ENCODE measurements at places on chromosomes 7 and 10. TPM values are rescaled to one million over a fixed set of nuclear protein-coding genes. Genes with fewer than 3 reads are reported as not detected.

The OR2A42 gene
- under 0.01 TPM for total RNA-seq

The FKBP6 gene
- not detected for total RNA-seq

The DDIT4 gene
- total RNA-seq, result 133 TPM

The GIMAP6 gene
- 0.16 TPM for total RNA-seq

The SUN1 gene
- total RNA-seq, result 225 TPM

The VENTX gene
- total RNA-seq, result not detected

The PIK3CG gene
- total RNA-seq, result not detected

The SLC18A3 gene
- not detected for total RNA-seq

The TRDMT1 gene
- total RNA-seq, result 26.0 TPM

The PLPP4 gene
- 2.1 TPM for total RNA-seq

The VSIR gene
- 52.4 TPM for total RNA-seq

The FLNC gene
- total RNA-seq, result 107 TPM

The CELF2 gene
- 24.7 TPM for total RNA-seq

The CUZD1 gene
- 0.32 TPM for total RNA-seq

The VPS26A gene
- total RNA-seq, result 24.8 TPM

The LIPM gene
- not detected for total RNA-seq

The VPS50 gene
- total RNA-seq, result 36.0 TPM

The CYP26A1 gene
- not detected for total RNA-seq

The PIK3AP1 gene
- not detected for total RNA-seq

The TWIST1 gene
- 322 TPM for total RNA-seq

The ZSCAN25 gene
- 22.6 TPM for total RNA-seq

The STEAP2 gene
- 50.0 TPM for total RNA-seq

The PTPN20 gene
- 3.8 TPM for total RNA-seq

The EBLN1 gene
- total RNA-seq, result not detected

The PPP1R3C gene
- total RNA-seq, result 139 TPM

The HKDC1 gene
- total RNA-seq, result 0.16 TPM

The USP54 gene
- 8.6 TPM for total RNA-seq

The LRWD1 gene
- total RNA-seq, result 15.3 TPM

The PRSS2 gene
- total RNA-seq, result not detected

The WNT2 gene
- total RNA-seq, result 7.5 TPM

The ZNF800 gene
- 25.2 TPM for total RNA-seq

The CYP2E1 gene
- total RNA-seq, result 1.3 TPM

The PHF14 gene
- total RNA-seq, result 31.9 TPM

The FAM20C gene
- 70.4 TPM for total RNA-seq

The TBX20 gene
- 8.3 TPM for total RNA-seq

The BLNK gene
- not detected for total RNA-seq

The PDCD11 gene
- total RNA-seq, result 36.7 TPM

The COL13A1 gene
- 15.4 TPM for total RNA-seq

The C10orf53 gene
- not detected for total RNA-seq

The HOXA11 gene
- not detected for total RNA-seq

The SPDYE1 gene
- not detected for total RNA-seq

The TUBB8 gene
- total RNA-seq, result not detected

The ENTPD7 gene
- total RNA-seq, result 43.5 TPM

The FXYD4 gene
- total RNA-seq, result not detected

The NEBL gene
- total RNA-seq, result not detected

The SLC35G1 gene
- 4.1 TPM for total RNA-seq

The SEMA4G gene
- total RNA-seq, result 1.8 TPM

The PLEKHS1 gene
- total RNA-seq, result 0.24 TPM

The MKI67 gene
- total RNA-seq, result 7.0 TPM

The MOGAT3 gene
- total RNA-seq, result not detected

The RNF32 gene
- total RNA-seq, result 1.8 TPM

The MACC1 gene
- total RNA-seq, result 0.24 TPM

The BBIP1 gene
- total RNA-seq, result 18.5 TPM

The SPACDR gene
- total RNA-seq, result not detected

The NODAL gene
- not detected for total RNA-seq

The TMEM213 gene
- total RNA-seq, result not detected

The CALHM3 gene
- not detected for total RNA-seq

Measured in hair follicle dermal papilla cell (primary cell).